Foreskin keratinocyte (primary cell): ENCODE measurements at places on chromosomes 16 and 17. TPM values are rescaled to one million over a fixed set of nuclear protein-coding genes. Genes with fewer than 3 reads are reported as not detected.

- no peak for DNase-seq
Measured at GRCh38 chr16:87342978-87343752, 26.0 kb upstream of the C16orf95 start.

DNA sequence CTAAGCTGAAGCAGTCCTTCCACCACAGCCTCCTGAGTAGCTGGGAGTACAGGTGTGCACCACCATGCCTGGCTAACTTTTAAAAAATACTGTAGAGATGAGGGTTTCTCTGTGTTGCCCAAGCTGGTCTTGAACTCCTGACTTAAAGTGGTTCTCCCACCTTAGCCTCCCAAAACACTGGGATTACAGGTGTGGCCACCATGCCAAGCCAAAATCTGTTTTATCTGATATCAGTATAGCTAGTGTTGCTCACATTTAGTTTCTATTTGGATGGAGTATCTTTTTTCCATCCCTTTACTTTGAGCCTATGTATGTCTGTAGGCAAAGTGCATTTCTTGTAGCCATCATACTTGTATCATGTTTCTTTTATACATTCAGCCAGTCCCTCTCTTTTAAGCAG, 82.1 kb downstream of the BCAS3 start:
- DNase-seq: no peak

GRCh38 chr16:12152740-12153139, 176.2 kb downstream of the SNX29 start:
- DNase-seq: no peak

TBX21 gene
- not detected in 2 replicates for total RNA-seq

CMTM3 gene
- total RNA-seq: 22.1 and 23.8 TPM in 2 replicates

DNA sequence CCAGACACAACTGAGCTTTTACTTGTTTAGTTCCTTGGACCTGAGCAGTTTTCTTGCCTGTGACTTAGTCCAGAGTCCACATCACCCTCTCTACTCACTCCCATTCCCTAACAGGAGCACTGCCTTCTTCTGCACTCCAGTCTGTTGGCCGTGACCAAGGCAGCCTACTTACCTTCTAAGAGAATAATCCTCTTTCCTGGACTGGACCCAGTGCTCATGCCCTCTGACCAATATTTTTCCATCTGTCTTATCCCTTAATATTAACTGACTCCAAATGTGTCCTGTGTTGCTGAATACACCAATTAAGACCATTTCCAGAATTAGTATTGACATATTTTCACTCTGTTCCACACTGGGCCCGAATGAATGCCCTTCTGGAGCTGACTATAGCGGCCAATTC, 681.0 kb upstream of the KIF2B start:
- DNase-seq: no peak

DNA sequence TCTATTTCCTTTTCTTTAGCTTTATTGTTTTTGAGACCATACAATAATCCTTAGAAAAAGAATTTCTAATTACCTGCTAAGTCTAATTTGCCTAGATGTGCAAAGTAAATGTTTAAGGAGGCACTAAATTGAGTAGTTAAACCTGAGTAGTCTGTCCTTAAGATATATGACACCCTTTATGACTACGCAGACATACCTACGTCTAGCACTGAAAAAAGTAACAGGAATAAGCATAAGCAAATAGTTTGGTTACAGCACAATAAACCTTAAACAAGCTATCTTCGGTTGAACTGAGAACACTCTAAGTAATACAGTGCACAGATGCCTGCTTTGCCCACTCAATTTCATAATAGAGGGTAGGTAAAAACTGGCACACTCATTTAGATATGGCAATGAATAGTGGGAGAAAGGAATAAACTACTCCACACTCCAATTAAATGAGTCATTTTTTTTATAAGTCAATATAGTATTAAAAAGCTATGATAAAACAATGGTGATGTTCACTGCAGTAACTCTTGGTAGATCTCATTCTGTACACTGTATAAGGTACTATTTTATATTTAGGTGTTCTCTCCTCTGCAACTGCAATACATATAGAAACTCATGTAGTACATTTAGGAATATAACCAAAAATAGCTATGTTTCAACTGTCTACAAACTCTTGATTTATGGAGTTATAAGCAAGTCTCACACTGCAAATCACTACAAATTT, 19.7 kb upstream of the INTS2 start:
- no peak for DNase-seq

DNA sequence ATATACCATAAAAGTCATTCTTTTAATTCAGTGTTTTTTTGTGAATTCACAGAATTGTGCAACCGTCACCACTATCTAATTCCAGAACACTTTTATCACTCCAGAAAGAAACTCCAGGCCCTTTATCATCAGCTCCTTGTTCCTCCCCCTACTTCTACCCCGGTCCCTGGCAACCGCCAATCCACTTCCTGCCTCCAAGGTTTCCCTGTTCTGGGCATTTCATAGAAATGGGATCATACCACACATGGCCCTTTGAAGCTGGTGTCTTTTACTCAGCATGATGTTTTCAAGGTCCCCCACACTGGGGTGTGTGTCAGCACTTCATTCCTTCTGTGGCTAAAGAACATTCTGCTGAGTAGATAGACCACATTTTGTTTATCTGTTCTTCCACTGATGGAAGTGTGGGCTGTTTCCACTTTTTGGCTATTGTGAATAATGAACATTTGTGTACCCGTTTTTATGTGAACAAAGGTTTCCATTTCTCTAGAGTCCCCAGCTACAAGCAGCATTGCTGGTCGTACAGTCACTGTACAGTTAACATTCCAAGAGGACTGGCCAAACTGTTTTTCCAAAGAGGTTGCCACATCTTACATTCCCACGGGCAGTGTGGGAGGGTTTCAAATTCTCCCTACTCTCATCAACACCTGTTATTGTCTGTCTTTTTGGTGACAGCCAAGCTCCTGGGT, 75.8 kb upstream of the ZNF469 start:
- no peak for DNase-seq

PMP22 gene
- 1.8 and 4.6 TPM in 2 replicates for total RNA-seq

DNA sequence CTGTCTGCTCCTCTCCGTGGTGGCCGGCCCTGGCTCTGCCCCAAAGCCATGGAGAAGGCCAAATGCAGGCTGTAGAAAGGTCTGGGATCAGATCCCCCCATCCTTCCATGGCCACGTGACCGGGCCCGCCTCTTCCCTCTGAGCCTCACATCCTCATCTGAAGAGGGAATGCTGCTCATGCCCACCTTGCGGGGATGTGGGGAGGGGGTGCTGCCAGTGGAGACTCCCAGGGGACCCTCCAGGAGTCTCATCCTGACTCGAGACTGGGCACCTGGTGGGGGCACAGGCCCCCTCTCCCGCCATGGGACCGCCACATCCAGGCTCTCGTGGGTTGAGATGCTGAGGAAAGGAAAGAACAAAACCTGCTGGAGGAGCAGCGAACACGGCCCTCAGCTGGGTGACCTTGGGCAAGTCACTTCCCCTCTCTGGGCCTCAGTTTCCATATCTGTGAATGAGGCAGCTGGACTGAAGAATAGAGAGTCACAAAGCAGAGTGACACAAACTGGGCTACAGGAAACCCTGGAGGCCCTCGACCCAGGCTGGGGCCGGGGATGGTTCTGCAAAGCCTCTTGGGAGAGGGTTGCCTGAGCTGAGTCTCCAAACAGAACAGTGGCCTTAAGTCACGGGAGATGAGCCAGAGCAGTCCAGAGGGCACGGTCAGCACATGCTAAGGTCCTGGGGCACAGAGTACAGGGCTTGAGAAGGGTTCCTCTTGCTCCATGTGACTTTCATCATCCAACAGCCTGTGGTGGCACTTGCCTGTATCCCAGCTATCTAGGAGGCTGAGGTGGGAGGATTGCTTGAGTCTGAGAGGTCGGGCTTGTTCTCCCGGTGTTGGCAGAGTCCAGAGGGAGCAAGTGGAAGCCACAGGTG, 30.1 kb downstream of the SOCS1 start:
- DNase-seq: no peak

NXPH3 gene
- total RNA-seq: 1.1 and 2.0 TPM in 2 replicates

FSCN2 gene
- not detected in 2 replicates for total RNA-seq

- DNase-seq: no peak
Measured at GRCh38 chr16:2458887-2459646, 842 bp upstream of the TEDC2 start.

DNA sequence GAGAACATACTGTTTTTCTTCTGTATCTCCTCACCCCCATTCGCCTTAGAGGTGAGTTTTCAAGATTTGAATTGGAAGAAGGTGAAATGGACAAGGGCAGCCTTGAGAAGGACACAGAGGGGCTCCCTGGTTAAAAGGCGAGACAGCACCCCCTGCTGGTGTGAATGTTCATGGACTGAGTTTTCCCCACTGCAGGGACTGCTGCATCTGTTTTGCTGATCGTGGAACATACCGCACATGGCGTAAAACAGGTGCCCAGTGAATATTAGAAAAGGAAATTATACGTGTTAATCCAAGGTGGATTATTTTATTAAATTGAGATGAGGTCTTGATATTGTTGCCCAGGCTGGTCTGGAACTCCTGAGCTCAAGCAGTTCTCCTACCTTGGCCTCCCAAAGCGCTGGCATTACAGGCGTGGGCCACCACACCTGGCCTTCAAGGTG, 54.5 kb downstream of the NDE1 start:
- DNase-seq: peak; percentile 27

SLC5A2 gene
- 0.04 TPM in 1 of 2 replicates, not detected in the other for total RNA-seq

- peak; percentile 74 for DNase-seq
Measured at GRCh38 chr17:49762151-49762941, 1.6 kb downstream of the FAM117A start.

- DNase-seq: no peak
Measured at GRCh38 chr16:73711406-73712080, 585.1 kb upstream of the PSMD7 start.

DNA sequence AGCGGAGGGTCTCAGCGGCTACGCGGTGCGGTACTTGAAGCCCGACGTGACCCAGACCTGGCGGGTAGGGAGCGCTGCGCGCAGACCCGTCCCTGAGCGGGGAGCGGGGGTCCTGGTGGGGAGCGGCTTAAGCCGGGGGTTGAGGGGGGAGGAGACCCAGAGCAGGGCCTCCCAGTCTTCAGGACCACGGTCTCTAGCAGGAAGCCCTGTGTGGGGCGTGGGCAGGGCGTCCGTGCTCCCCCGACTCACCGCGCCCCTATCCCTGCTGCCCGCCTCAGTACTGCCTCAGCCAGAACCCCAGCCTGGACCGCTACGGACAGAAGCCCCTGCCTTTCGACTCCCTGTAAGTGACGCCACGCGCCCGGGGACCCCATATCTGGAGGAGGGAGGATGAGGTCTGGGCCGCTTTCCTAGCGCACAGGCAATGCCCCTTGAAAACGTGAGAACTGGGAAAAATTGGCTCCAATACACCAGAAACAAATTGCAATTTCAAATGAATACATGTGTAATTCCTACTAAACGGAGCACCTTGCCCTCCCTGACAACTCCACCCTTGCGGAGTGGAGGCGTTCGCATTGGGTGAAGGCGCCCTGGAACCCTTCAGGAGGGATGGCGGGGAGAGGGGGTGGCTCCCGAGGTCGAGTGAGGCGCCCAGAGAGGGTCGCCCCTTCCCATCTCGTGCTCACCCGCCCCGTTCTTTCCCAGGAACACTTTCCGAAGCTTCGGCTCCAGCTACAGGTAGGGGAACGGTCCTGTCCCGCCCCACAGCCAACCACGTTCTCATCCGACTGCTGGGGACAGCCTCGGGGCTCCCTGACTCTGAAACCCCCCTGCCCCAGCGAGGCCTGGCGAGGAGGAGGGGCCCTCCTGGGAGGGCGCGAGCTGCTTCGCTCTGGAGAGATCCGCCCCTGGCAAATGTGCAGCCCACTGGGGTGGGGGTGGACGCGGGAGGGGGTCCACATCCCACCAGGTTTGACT, 14.6 kb upstream of the CNGB1 start:
- peak; percentile 18 for DNase-seq

- no peak for DNase-seq
Measured at GRCh38 chr17:56186222-56186786, 33.0 kb downstream of the ANKFN1 start.

RHBDL1 gene
- total RNA-seq: 1.3 and 2.0 TPM in 2 replicates

- DNase-seq: no peak
Measured at GRCh38 chr16:49921106-49921505, 65.2 kb upstream of the ZNF423 start.

- no peak for DNase-seq
Measured at GRCh38 chr16:75445298-75445697, 12.0 kb upstream of the CFDP1 start.

- DNase-seq: no peak
Measured at GRCh38 chr17:48626245-48627117, at the start of gene HOXB9. Gene HOXB9 (minus strand): TSS chr17:48626358. CDS start chr17:48626269, 89 bp downstream.

DNA sequence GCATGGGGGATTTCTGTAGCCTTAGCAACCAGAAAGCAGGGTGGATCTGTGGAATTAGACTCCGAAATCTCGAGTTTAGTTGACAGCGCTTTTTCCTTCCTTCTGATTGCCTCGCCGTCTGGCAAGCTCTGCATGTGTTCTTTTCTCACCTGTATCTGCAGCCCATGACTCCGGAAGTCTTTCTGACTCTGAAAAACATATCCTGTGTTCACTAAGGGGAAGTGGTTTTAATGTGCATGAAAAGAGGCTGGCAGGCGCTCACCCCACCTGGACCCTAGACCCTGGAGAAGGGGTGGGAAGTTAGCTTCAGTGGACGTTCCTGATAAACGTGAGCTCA, 158.5 kb downstream of the RPTOR start:
- no peak for DNase-seq

- no peak for DNase-seq
Measured at GRCh38 chr16:15490123-15490711, 55.8 kb downstream of the BMERB1 start.

DNA sequence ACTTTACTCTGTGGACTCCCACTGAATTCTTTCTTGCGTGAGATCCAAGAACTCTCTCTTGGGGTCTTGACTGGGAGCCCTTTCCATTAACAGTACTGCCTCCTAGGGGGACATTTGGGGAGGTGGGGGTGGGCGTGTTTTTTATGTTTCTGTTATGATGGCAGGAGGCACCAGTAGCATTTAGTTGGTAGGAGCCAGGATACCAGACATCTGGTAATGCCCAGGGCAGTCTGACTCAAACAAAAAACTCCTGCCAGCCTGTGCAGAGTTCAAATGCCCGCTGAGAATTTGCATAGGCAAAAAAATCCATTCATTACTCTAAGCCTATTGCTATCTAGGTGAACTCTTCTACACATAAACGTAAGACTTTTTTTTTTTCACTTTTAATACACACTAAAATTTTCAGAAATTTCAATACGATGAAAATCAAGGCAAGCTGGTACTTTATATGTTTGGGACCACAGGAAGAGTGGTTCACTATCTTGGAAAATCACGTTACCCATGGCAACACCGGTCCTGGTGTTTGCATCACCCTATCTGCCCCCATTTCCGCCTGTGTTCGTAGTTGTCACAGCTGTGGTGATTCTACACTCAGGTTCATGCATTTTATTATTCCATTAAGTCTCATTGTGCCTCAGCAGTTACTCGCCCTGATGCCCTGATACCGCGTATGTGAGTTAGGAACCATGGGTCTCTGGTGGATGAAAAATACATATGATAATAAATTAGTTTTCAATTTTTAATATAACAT, 121.1 kb upstream of the XYLT1 start:
- no peak for DNase-seq

DNA sequence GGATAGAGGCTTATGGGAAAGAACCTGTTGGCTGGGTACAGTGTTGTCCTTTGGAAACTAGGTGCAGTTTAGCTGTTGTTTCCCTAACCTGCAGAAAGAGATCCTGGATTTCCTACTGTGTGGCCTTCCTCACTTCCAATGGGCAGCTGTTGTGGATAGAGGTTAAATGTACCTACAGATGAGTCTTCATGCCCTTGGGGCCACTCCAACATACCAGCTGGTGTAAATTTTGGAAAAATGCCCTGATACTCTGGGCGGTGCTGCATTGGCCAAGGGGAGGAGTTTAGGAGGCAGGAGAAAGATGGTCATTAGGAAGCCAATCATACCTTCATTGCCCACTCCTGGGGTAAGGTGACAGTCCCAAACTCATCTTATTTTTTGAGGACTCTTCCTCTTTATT, 70.2 kb downstream of the SNX11 start:
- DNase-seq: no peak
